T47D (cell line): ENCODE measurements at places on chromosomes 6 and 20.

GRCh38 chr6:140174524-140174923, 800.1 kb upstream of the CITED2 start:
- no peak for DNase-seq

DNA sequence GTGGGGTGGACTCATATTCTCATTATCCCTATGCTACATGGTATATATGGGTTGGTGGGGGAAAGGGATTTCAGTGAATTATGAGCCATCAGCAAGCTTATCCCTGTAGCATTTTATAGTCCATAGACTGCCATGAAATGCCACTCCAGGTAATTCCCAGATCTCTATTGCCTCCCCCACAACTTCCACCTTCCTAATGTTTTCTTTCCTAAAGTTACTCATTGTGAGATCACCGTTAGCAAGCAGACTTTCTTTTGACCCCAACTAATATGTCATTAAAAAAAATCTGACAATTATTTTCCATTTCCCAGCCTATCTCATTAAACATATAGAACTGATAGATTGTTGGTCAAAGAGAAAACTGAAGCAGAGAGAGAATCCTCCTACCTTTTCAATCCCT, 40.7 kb upstream of the TBX18 start:
- DNase-seq = no peak

DNA sequence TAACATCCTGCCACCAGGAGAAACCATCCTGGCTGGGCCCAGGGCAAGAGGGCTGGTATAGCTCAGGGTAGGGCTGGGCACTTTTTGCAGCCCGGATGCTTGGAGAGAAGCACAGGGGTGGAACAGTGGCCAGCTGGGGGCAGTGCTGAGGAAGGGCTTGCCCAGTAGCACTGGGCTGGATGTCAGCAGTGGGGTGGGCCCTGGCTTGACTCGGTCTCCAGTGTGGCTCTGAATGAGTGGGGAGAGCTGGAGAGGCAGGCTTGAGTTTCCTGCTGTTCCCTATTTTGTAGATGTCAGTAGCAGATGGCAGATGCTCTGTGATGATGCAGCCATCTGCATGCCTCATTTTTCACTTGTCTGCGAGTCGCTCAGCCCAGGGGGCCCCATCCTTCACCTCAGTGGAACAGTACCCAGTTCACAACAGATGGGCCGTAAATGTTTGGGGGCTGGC, 56.3 kb upstream of the TULP1 start:
- no peak for DNase-seq

DNA sequence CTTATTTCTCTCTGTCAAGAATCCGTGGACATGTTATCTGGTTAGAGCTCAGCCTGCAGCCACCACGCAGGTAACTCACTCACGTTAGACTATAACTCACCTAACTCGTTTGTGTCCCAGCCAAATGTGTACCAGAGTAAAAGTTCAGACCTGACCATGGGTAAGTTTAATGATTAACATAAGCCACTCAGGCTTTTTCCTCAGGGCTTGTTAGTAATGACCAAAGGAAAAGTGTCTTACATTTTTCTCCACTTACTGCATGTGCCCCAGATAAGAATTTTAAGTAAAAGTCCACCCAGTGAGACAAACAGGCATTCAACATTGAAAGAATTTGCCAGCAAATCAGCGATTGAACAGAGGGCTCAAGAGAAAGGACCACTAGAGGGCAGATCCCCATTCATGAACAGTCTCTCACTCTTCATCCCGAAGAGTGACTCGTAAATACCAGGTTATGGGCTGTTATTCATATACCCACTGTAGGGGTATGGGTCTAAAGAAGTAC, at the start of gene PKHD1:
TSS of gene PKHD1 (minus strand) at position 116 of the 502 bp plus-strand sequence. CDS start 2,680 bp downstream, outside the sequence.
- peak; percentile 6 for DNase-seq

DNA sequence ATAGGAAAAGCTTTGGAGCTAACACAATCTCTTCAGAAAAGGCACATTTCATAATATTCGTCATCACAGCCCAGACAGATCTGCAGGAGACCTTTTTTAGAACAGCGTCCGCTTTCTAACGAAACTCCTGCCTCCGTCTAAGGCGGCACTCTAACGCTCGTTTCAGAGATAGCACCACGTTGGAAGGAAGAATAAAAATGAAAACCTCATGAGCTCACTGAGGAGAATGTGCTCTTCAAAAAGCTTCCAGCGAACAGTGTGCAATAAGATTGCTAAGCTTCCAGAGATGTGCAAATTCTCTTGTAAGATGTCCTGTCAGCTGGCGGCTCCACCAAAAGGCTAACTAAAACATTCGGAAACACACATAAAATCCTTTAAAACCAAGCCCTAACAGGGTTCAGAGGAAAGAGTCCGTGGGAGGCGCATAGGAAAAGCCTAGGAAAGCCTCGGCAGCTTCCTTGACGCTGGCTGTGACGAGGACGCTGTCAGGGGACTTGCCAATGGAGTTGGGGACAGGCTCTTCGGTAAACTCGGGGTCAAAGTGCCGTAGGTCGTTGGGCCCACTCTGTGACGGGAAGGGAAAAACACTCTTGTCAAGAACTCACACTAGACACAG, 117.6 kb upstream of the SLC2A12 start:
- no peak for DNase-seq

GRCh38 chr6:1039191-1039590, 272.7 kb upstream of the FOXQ1 start:
- no peak for DNase-seq

- DNase-seq = no peak
Observed at GRCh38 chr6:10219510-10219909, 195.4 kb downstream of the TFAP2A start.
